Panc1 (cell line): ENCODE measurements at places on chromosomes 1 and 21.

DNA sequence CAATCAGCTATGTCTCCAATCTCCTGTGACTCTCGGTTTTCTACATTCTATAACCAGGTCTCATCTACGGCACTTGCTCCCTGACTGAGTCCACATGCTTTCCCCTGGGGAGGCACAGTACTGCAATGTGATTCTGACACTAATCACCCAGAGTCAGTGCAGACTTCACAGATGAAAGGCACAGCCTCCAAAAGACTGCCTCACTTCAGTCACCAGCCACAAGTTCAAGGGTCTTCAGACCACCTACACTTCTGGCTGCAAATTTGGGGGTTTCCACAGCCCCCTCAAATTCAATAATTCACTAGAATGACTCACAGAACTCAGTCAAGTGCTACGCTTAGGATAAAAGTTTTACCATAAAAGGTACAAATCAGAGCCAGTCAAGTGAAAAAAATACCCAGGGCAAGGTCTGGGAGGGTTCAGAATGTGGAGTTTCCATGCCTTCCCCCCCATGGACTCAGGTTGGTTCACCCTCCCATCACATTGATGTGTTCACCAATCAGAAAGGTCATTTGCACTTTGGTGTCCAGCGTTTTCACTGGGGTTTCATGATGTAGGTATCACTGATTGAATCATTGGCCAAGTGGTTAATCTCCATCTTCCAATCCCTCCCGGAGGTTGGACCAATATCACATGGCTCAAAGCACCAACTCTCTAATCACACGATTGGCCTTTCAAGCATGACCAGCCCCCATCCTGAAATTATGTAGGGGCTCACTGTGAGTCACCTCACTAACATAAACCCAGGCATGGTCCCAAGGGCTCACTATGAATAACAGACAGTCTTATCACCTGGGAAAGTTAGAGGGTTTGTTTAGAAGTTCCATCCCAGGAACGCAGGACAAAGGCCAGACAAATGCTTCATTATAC, 182.9 kb upstream of the CAMK1G start:
- no peak for DNase-seq

DNA sequence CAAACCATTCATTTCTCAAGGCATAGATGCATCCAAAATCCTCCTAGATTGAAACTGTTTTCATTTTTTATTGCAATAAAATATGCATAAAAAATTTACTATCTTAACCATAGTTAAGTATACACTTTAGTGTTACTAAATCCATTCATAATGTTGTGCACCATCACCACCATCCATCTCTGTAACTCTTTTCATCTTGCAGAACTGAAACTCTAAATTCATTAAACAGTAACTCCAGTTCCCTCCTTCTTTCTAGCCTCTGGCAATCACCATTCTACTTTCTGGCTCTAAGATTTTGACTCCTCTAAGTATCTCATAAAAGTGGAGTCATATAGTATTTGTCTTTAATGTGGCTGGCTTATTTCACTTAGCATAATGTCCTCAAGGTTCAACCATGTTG, 236.8 kb downstream of the SMYD3 start:
- no peak for DNase-seq

DNA sequence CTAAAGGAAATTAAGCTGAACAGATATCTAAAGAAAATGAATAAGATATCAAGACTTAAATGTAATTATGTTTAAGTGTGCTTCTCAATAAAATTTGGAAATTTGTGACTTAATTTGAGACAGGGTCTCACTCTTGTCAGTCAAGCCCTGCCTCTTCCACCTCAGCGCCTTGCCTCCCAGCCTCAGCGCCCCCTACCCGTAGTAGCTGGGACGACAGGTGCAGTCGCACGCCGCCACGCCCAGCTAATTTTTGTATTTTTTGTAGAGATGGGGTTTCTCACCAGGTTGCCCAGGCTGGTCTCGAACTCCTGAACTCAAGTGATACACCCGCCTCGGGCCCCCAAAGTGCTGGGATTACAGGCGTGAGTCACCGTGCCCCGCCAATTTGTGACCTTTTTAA, 117.0 kb downstream of the CLEC20A start:
- DNase-seq, result no peak

- DNase-seq, result no peak
Observed at GRCh38 chr1:41589395-41589794, 104.9 kb upstream of the EDN2 start.

GRCh38 chr1:111450185-111450584, 921 bp downstream of the ATP5PB start:
- DNase-seq, result no peak

DNA sequence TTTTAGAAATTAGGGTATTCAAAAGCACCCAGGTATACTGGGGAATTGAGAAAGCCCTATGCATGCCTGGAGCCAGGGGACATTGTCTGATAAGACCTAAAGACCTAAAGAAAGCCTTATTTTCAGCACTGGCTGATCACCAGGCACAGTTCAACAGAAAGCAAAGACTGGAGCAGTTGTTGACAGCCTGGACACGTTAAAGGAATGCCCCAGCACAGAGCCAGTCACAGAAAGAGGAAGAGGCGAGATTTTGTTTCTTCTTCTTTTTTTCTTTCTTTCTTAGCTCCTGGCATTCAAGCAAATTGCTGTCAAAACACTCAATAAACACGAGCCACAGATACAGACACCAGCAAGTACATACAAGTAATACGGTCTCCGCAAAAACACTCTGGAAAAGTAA, 40.4 kb downstream of the RNF187 start:
- no peak for DNase-seq

DNA sequence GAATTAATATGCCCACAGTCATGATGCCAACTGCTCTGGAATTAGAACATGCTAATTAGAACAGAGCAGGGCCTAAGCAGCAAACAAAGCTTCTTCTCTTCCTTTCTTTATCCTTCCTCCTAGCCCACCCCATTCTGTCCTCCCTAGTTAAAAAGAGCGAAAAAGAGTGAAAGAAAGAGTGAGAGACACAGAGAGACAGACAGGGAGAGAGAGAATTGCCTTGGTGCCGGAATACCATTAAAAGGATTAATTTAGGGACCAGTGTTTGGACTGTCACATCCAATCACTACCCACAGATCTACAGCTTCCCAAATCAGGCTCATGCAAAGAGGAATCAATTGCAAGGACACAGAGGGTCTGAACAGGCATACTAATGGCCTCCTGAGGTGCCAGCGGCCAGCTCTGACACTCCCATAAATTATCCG, 7.0 kb downstream of the ERI3 start:
- no peak for DNase-seq

DNA sequence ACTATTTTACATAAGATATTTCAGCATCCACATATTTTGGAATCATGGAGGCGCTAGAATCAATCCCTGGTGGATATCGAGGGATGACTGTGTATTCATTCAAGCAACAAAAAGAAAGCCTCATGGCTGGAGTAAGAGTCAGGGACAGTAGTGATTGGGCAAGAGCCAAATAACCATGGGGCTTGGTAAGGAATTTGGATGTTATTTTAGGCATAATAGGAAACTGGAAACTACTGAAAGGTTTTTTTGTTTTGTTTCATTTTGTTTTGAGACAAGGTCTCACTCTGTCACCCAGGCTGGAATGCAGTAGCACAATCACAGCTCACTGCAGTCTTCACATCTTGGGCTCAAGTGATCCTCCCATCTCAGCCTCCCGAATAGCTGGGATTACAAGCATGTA, 33.8 kb upstream of the EYA3 start:
- no peak for DNase-seq

- no peak for DNase-seq
Observed at GRCh38 chr1:175073061-175073460, 5.4 kb downstream of the TNN start.
